AG08396 (cell line): ENCODE measurements at places on chromosomes 12 and 14.

DNA sequence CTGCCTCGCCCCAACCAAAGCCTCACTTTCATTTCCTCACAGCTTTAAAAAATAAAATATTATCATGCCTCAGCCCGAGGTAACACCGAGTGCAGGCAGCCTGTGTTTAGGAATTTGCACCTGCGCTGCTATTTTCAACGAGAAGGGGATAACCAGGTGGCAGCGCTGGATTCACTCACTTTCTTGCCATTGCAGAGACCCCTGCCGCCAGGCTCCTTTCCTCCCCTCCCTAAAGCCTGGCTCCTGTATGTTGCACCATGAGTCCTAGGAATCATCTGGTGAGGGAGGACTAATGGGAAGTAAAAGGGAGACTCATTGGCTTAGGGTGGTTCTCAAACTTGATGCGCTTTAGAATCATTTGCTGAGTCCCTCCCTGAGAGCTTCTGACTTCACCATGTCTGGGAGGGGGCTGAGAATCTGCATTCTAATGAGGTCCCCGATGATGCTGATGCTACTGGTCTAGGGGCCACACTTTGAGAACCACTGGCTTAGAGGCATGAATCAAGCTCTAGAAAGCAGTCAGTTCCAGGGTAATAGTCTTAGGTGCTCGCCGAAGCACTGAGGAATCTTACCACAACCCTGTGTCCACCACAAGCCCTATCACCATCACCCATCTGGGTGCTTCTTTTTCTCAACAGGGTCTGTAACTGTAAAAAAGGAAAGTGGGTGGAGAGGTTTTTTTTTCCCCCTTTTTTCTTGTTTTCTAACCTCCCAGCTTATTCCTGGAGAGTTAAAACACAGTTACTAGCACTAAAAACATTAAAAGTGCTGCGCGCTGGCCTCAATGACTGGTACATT is 83.8 kb downstream of the SLC38A1 start:
- DNase-seq = no peak

DNA sequence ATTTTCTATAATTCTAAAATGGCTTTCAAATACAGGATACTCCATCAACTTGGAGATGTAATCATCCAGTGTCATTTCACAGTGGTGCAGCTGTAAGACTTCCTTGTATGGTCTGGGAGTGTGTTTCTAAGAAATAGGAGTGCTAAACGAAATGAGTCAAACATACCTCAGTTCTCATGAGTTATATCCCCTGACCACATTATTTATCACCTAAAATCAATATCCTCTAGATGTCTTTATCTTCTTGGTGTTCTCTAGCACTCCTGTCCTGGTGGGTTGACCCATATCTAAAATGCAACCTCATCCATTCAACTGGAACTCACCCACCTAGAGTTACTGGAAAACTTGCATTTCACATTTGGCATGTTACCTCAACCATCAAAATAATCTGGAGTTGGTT is 33.2 kb downstream of the TMEM30B start:
- peak; percentile 42 for DNase-seq

DNA sequence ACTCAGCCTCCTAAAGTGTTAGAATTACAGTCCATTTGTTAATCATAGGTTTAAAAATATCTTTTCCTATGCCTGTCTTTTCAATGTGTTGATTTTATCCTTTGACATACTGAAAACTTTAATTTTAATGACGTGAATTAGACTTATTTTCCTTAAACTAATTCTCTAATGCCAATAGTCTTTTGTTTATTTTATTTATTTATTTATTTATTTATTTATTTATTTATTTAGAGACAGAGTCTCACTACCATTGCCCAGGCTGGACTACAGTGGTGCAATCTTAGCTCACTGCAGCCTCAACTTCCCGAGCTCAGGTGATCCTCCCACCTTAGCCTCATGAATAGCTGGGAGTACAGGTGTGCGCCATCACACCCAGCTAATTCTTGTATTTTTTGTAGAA is 694.5 kb downstream of the TRHDE start:
- no peak for DNase-seq

GRCh38 chr12:117342247-117342646 is 19.2 kb downstream of the NOS1 start:
- no peak for DNase-seq

DNA sequence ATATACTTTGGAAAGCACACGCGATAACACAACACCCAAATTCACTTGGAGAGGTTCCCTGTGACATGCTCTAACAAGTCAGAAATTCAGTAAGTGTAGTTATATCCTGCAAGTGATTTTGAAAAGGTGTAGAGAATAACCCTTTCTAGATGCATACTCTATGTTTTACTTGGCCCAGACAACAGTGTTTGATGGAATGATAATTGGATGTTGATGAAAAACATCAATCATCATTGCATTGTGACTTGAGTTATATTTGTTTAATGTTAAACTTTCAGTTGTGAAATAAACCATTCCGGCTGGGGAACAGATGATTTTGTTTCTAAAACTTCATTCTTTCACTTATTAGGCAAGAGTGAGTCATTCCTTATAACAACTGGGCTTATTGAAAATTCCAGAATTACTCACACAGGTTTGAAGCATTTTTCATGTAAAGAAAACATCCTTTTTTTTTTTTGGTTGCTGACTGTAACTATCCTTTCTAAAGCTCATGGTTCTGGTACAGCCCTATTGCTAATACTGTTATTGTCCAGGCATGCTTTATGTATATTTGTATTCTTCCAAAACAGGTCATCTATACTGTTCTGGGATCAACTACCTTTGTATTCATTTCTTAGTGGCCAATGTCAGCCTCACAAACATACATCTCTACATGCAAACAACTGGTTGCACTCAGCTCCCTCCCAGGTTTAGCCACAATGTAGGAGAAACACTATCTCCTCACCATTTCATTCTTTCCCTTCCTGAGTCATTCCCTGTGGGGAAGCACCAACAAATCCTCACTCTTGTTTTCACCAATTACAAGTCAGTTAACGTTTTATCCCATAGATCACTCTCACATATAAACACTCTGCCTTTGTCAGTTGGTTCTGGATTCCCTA is 121.2 kb upstream of the LRIG3 start:
- DNase-seq = peak; percentile 61

GRCh38 chr12:97134495-97134894 is 227.4 kb downstream of the NEDD1 start:
- no peak for DNase-seq

DNA sequence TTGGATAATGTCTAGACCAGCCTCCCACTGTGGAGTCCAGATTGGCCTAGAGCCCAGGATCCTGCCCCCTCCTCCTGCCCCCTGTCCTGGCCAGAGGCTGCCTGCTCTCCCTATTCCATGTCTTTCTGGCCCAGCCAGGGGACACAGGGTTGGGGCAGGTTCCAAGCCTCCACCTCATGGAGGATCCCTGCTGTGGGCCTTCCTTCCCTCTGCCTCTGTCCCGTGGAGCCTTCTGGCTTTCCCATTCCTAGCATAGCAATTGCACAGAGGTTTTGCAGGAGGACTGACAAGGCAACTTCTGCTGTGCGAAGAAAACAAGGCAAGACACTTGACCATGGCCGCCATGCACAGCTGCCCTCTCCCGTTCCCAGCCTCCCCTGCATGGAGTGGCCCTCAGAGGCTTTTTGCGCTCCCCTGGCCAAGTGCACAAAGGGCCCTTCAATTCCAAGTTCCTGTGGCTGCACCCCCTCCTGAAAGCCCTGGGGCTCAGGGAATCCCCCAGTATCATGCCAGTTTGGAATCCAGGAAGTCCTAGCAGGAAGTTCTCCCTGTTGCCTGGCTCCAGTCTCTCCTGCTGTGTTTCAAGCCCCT is 42.1 kb downstream of the KRT80 start:
- DNase-seq = no peak

GRCh38 chr12:20505056-20505455 is 136.7 kb downstream of the PDE3A start:
- DNase-seq = no peak

DNA sequence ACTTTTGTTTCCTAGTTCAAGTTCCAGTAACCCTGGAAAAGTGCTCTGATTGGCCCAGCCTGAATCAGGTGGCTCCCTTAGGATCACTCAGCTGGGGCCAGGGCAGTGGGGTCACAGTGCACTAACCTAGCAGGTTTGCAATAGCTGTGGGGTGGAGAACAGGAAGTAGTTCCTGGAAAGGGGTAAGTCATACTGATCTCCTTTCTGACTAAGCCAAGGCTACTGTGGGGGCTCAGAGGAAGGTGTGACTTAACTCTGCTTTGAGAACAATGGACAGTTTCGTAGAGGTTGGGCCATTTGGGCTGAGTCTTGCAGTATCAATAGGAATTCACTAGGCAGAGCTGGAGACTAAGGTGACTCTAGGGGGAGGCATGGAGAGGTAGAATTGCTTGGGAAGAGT is 89.4 kb downstream of the KIF26A start:
- no peak for DNase-seq

DNA sequence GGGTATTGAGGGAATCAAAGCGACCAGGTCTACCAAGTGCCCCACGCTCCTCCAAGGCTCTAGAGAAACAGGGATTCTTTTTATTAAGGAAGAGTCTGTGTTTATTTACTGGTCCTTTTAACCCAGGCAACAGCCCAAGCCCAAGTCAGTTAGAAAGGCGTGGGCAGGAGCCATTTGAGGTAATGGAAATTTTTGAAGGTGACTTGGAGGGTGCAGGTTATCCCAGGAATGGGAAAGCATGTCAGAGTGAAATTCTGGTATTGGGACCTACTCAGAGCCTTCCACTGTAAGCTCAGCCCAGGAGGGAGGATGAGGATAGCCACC is 2.9 kb downstream of the SLC6A12 start:
- no peak for DNase-seq

DNA sequence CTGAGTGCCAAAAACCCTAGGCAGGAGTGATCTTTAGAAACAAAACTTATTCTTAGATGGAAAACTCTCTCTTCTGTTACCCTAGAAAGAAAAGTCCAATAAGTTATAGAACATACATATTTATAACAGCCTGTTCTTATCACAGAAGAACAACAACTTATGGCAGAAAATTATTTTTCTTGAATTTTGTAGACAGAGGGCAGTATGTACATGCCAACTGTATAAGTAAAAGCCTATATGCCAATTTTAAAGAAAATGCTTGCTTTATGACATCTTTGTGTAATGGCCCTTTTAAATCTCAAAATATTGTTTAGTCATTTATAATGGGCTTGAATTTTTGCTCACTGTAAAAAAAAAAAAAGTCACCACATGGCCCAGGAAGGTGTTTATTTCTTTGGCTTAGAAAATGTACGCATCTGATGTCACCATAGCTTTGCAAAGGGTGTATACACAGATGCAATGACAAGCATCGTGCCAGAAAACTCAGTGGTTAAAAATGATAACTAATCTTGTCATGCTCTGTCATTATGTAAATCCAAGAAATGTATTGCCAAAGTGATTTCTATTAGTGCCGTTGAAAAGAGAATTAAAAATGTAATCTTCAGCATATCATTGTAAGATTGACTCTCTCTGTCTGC is 38.3 kb upstream of the GRIP1 start:
- DNase-seq = no peak

DNA sequence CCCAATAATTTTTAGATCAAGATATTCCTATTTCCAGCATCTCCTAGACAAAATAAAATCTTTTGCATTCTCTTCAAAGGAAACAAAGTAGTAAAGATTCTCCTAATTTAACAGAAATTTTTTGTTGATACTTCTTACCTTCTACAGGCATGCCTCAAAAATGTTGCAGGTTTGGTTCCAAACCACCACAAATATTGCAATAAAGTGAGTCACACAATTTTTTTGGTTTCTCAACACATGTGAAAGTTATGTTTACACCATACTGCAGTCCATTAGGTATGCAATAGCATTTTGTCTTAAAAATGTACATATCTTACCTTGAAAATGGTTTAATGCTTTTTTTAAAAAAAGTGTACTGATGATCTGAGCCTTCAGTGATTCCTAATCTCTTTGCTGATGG is 65.6 kb upstream of the USP15 start:
- DNase-seq = no peak

DNA sequence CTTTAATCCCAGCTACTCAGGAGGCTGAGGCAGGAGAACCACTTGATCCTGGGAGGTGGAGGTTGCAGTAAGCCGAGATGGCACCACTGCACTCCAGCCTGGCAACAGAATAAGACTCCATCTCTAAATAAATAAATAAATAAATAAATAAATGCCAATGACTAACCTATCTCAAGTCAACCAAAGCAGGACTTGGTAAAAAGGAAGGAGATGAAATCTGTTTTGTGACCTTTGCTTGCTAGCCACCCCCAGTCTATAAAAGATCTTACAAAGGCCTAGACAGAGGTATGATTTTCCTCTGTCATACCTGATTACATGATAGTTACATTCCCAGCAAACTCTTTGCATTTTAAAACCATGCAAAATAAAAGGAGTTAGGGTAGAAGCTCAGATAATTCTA is 13.5 kb upstream of the METTL17 start:
- DNase-seq = no peak

DNA sequence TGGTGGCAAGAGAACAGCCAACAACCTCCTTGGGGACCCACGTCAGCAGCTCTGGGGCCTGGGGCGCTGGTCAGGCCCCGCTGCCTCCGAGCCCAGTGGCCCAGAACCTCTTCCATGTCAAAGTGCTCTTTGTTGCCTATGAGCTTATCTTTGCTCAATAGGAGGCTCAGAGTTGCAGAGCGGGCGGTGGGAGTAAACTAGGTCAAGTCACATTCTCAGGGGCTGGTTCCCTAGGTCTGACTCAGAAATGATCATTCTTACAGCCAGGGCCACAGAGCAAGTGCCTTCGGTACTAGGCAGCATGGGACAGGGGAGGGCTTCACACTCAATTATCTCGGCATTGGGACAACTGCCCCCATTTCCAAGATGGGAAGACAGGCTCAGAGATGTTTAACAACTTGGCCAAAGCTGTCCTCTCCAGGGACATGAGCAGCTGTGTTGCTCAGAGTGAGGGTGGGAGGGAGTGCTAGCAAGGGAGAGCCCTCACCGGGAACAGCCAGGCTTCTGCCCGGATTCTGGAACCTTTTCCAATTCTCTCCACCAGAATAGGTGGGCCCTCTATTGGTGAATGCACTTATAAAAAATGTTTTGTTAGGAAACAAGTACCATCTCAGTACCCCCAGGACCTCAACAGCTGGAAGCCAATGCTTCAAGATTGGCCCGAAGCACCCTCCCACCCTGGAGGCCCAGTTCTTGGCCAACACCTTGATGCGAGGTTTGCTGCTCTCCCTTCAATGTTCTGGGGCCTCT is 11.9 kb downstream of the SLC25A29 start:
- no peak for DNase-seq

DNA sequence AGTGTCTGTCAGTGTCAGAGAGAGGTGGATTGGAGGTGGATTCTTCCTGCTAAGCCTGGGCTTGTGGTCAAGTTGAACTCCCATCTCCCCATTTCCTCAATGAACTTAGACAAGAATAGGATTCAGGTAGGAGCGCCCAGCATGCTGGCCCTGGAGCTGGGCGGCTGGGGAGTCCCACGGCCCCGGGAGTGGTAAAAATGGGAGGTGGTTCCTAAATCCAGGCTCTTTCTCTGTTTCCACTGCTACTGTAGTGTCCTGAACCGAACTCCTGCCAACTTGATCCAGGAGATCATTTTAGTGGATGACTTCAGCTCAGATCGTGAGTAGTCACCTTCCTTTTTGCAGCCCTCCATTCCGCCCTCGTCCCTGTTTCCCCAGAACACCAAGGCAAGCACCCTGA is 65.1 kb downstream of the GALNT16 start:
- no peak for DNase-seq

GRCh38 chr12:59067083-59067482 is 146.8 kb upstream of the LRIG3 start:
- DNase-seq = peak; percentile 37

- no peak for DNase-seq
Observed at GRCh38 chr12:86216591-86216990, 39.6 kb downstream of the MGAT4C start.
